NCI-H1436 (cell line): ENCODE measurements at places on chromosomes 2 and 18.

- DNase-seq, result no peak
Measured at GRCh38 chr2:158602027-158602426, 145.3 kb downstream of the PKP4 start.

- no peak for DNase-seq
Measured at GRCh38 chr2:219332542-219332941, at the start of gene RESP18. RESP18 (minus strand) TSS chr2:219332744.

- DNase-seq, result no peak
Measured at GRCh38 chr18:57659460-57660102, 37.9 kb upstream of the NARS1 start.

GRCh38 chr2:132593171-132593570, 76.8 kb downstream of the LYPD1 start:
- no peak for DNase-seq

- no peak for DNase-seq
Measured at GRCh38 chr2:201644001-201644400, 698 bp upstream of the TMEM237 start.

- no peak for DNase-seq
Measured at GRCh38 chr2:111167076-111167862, 46.6 kb downstream of the BCL2L11 start.

GRCh38 chr2:109247340-109247739, 118.3 kb downstream of the SH3RF3 start:
- DNase-seq, result no peak

GRCh38 chr2:173752152-173752551, 213.0 kb downstream of the SP3 start:
- DNase-seq, result no peak

DNA sequence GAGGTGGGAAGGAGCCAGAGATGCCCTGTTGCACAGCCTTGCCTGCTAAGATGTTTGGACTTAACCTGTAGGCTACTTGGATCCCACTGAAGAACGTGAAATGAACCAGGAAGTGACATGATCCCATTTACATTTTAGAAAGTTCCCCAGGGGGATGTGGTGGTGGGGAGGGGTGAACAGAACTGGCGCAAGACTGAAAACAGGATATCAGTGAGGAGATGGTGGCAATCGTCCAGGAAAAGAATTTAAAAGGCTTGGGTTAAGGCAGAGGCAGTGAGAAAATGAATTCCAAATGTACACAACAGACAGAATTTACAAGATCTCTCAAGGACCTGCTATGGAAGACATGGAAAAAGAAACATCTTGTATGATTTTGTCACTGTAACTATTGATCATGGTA, 42.3 kb downstream of the SULT1C2 start:
- no peak for DNase-seq

GRCh38 chr2:9238591-9239326, 32.1 kb downstream of the ASAP2 start:
- no peak for DNase-seq

- no peak for DNase-seq
Measured at GRCh38 chr18:27871726-27872125, 305.2 kb downstream of the CDH2 start.

- no peak for DNase-seq
Measured at GRCh38 chr18:31636387-31636786, 44.7 kb downstream of the TTR start.

GRCh38 chr2:129129087-129129486, 810.4 kb upstream of the HS6ST1 start:
- no peak for DNase-seq

DNA sequence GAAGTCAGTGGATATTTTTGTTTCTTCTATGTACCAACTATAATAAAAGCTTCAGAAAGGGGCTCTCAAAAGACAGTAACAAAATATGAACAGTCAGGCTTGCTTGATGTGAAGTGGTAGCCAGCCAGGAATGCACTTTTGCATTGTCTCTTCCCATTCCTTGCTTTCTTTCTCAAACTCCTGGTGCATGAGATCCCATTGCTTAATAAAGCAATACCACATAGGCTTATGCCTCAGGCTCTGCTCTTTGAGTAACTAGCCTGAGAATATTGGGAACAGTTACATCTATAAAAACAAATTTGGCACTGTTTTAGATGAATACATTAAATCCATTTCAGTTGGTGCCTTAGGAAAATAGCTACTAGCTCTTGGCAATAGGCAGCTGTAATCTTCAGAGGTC, 62.6 kb upstream of the ST6GAL2 start:
- DNase-seq, result no peak

DNA sequence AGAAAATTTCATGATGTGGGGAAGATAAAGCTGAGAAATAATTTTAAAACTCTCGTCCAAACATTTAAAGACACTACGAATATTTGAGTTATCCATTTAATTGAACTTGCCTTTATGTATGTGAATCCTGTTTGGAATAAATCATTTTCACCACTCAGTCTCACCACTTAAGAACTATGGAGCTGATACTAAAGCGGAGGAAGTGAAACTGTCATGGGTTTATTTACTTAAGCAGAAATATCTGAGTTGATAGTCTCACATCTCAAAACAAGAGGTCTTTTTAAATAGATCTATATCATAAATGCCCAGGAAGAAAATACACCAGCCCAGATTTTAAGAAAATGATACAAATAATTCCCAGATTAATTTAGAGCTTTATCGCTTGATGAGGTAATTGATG, 532.4 kb downstream of the ZNF804A start:
- no peak for DNase-seq

DNA sequence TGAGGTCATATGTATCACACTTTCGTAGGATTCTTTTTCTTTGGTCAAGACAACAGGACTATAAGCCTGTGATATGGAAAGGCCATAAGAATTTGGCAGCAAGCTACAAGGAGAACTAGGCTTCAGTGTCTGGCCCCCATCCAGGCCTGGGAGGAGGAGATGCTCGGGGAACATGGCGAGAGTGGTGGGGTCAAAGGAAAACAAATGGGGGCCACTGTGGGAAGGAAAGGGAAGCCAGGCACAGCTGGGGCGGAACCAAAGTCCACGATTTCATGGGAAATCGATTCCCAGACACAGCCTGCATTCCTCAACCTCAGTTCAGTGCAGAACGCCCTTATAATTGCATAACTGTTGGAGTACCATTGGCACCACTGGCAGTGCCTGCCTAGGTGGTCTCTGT, 58.2 kb downstream of the MBP start:
- DNase-seq, result no peak

DNA sequence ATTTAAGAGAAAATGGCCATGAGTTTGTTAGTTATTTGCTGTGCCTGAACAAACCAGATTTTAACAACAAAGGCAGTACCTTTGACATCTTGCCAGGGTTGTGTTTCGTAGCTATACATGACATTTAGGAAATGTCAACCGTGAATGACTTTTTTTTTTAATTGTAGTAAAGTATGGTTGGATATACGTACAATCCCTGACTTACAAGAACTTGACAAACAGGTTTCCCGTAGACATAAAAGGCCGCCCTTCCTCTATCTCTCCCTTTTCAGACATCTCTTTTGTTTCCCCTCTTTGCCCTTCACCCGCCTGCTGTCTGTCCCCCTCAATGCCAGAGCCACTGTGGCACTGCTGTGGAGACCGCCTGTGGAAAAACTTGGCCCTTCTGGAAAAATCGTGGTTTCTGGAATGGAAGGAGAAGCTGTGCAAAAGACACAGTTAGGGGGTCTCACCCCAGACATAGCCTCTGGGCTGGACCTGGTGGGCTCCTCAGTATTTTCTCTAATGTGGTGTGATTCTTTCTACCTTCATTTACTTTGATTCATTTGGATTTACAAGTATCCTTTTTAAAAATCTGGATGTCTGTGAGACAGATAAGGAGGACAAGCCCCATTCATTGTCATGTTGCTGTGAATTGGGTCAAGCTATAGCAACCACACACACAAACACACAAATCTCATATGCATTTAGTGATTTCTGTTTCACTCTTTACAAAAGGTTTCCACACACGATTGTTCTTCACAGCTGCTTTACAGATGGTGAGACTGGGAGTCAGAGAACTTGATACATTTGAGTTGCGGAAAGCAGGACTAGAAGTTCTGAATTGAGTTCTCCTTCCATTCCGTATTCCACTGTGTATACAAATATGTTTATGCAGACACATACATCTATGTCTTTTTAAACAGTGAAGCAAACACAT, 48.6 kb downstream of the SPATS2L start:
- DNase-seq, result no peak

DNA sequence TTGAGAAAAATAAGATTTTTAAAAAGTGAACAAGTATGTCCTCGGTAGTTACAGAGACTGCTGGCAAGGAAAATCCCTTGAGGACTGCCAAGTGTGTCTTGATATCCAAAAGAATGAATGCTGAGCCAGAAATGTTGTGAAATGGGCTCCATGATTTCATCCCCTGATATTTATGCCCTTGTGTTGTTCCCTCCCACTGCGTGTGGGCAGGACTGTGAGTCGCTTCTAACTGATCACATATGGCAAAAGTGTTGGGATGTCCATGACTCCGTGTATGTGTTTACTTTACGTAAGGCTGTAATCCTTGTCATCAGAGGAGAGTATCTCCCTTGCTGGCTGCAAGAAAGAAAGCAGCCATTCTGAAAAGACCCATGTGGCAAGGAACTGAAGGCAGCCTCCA, 285.1 kb downstream of the SS18 start:
- no peak for DNase-seq

DNA sequence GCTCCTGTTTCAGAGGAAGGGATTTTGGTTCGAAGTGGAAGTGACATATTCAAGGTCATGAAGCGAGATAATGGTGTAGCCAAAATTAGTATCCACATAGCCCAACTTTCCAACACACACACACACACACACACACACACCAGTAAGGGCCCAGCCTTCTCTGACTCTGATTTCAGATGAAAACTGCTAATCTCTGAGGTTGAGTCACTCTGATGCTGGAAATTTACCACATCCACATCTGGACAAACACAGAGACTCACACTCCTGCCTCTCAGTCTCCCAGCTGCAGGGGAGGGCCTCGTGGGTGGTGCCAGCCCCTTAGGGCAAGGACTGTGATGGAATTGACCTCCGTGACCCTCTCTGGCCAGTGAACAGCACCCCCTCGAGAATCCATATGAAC, 29.0 kb upstream of the SLC35F6 start:
- no peak for DNase-seq

DNA sequence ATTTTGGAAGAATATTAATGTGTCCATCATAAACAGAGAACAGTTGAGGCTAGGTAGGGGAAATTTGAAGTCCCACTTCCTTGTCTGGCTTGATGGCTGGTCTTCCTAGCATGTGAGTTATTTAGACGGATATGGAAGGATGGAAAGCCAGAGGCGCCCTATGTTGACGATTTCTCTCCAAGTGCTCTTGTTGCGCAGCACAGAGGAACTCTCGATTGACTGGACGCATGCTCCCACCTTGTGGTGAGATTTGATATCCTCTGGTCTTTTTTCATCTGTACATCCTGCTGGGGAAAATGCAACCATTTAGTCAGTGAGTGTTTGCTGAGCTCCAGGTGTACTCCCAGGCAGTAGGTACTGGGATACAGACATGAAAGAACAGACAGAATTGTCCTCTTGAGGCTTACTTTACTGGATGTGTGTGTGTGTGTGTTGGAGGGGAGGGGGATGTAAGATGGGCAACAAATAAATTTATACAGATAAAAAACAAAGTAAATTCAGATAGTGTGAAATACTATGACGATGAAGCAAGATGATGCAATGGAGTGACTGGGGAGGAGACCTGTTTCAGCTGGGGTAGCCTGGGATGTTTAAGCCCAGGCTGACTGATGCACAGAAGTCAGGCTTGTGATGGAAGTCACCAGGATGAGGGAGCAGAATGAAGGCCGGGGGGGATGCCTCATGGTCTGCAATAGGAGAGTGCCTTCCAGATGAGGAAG, 137.2 kb downstream of the TRIM43 start:
- DNase-seq, result peak; percentile 60

- no peak for DNase-seq
Measured at GRCh38 chr2:45651415-45652089, at the start of gene PRKCE. PRKCE (plus strand) TSS chr2:45651675.

- no peak for DNase-seq
Measured at GRCh38 chr2:30155889-30156658, 9.3 kb downstream of the YPEL5 start.

- no peak for DNase-seq
Measured at GRCh38 chr2:85681372-85681763, 12.8 kb upstream of the GNLY start.

- DNase-seq, result no peak
Measured at GRCh38 chr2:68282811-68283418, 30.6 kb upstream of the PPP3R1 start.

DNA sequence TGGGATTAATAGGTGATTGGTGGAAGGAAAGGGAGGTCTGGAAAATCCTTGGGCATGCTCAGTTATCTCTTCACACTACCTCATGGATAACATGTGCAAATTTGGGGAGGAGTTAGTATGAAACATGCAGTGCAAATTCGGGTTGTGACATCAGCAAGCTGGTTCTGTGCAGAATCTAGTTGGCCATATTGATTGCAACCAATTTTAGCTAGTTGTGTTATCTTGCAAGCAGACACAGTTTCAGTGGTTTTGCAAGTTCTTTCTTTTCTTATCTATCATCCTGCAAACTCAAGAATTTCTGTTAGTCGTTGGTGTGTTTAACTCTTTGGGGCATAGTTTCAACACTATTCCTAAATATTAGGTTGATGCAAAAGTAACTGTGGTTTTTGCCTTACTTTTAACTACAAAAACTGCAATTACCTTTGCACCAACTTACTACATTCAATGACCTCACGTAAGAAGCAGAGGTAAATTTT, 135.4 kb downstream of the PTH2R start:
- DNase-seq, result no peak

DNA sequence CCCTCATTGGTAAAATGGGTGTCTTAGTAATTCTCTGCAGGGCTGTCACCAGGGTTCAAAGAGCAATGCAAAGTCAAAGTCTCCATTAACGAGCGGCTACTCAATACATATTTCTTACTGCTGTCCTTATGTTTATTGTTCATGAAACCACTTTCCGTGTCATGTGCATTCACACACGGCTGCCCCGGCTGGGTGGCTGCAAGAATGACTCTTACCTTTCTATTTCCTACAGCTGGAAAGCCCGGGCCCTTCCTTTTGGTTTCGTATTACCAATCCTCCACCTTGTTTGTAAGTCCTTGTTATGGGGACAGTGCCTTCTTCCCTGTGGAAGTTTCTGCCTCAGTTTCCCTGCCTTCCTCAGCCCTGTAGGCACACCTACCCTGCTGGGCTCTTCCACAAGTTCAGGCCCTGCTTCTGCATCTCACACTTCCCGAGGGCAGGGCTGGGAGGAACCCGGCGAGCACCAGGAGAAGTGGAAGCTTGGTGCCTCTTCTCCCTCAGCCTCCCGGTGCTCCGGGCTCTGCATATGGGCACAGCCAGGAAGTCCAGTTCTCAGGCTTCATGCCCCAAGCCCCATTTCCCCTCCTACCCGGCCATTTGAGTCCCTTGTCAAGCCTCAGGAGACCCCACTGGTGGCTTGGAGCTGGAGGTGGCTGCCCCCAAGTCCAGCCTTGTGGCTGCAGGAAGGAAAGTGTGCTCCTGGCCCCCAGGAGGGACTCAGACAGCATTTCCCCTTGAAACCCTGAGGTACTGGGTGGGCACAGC, 18.7 kb upstream of the ACKR3 start:
- no peak for DNase-seq
